Caki2 (cell line): ENCODE measurements at places on chromosomes 12 and 14.
A peak's percentile ranks its signal among the peaks of the same experiment; 100 is the strongest.

DNA sequence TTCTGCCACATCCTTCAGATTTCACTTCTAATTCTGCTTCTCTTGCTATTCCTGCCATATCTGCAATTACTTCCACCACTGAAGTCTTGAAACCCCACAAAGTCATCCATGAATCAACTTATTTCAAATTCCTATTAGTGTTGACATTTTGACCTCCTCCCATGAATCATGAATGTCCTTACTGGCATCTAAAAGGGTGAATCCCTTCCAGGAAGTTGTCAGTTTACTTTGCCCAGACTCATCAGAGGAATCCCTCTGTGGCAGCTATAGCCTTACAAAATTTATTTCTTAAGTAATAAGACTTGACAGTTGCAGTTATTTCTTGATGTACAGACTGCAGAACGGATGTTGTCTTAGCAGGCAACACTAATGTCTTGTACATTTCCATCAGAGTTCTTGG is 162.9 kb downstream of the PCNX1 start:
- DNase-seq: no peak

GRCh38 chr14:90510159-90510558 is 113.3 kb downstream of the CALM1 start:
- no peak for DNase-seq

DNA sequence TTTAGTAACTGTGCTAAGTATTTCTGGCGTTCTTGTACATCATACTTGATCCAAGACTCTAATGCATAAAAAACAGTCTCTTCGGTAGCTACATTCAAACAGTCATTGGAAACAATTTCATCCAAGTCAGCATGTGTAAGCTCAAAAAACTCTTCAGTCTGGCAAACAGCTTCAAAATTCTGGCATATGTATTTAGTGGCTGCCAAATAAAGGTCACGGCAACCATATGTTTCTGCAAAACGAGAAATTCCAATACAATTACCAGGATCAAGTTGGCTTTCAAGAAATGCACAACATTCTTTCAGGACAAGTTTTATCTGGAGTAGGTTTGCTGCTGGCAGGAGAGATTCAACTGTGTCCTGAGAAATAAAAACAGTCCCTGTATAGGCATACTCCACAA is 16.5 kb downstream of the KLHL28 start:
- DNase-seq: no peak

- no peak for DNase-seq
These were observed 122.2 kb upstream of the METAP2 start for GRCh38 chr12:95351748-95352147.

- no peak for DNase-seq
These were observed 24.7 kb downstream of the SLC7A8 start for GRCh38 chr14:23158779-23159178.

DNA sequence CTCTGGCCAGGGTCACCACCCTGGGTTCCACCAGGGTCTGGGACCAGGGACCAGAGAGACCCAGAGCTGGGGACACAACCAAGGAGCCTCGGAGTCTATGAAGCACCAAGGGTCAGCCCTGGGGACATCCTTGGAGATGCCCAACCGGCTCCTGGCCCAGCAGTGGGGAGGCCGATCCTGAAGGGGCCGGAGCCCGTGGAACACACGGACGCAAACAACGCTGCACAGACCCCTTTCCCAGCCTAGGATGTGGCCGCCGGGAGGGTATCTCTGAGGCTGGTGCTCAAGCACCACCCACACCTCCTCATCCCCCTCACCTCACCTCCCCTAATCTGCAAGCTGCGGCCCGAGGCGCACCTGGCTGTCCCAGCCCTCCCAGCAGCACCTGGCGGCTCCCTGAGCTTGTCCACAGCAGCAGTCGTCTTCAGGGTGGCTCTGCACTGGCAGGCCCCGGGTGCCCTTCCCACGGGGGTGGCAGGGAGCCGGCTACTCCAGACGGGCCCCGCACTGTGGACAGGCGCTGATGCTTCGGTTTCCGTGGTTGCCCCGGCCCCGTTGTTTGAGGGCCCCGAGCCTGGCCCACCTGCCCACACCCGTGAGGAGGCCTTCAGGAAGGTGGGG is 146.8 kb upstream of the C14orf180 start:
- DNase-seq: no peak

DNA sequence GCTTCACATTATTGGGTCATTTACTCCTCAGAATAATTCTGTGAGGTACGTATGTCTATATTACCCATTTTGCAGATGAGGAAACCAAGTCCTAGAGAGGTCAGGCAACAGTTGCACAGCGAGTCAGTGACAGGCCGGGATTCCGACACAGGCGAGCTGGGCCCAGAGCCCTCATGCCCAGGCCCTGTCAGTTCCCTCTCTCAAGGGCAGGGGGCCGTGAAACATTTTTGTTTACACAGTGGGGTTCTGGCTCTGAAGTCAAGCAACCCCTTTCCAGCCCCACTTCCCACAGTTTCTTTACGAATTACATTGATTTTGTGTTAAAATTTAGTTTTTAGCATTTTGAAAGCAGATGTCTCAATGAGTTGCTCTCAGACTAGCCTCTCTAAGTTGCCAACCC is 46.7 kb downstream of the ESRRB start:
- no peak for DNase-seq

- no peak for DNase-seq
These were observed 28.6 kb upstream of the NR1H4 start for GRCh38 chr12:100445081-100445481.

GRCh38 chr12:117699575-117699974 is 269.2 kb downstream of the KSR2 start:
- DNase-seq: peak; percentile 10
